ENCODE measurements at places on chromosomes 12 and 14.

DNA sequence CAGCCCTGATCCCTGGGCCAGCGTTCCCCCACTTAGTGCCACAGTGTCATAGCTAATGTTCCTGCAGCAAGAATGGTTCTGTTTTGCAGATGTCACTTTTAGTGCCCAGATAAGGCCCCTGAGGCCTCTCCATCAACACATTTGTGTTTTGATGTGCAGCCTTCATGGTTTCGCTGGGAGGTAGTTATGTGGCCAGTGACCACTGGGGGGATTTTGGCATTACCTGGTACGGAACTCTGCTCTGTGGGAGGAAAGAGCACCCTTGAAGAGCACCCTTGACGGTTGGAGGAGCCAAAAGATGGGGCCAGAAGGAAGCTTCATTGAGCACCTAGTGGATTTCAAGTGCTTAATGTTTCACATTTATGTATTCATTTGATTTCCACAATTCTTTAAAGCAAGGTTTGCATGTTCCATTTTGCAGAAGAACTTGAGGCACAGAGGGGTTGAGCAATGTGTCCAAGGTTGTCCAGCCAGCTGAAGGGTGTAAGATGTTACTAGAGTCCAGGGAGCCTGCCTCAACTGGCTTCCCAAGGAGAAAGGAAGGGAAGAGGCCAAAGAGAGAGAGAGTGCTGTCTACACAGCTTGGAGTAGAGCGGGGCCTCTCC, 13.0 kb downstream of the SERPINA11 start:
- DNase-seq, result no peak

DNA sequence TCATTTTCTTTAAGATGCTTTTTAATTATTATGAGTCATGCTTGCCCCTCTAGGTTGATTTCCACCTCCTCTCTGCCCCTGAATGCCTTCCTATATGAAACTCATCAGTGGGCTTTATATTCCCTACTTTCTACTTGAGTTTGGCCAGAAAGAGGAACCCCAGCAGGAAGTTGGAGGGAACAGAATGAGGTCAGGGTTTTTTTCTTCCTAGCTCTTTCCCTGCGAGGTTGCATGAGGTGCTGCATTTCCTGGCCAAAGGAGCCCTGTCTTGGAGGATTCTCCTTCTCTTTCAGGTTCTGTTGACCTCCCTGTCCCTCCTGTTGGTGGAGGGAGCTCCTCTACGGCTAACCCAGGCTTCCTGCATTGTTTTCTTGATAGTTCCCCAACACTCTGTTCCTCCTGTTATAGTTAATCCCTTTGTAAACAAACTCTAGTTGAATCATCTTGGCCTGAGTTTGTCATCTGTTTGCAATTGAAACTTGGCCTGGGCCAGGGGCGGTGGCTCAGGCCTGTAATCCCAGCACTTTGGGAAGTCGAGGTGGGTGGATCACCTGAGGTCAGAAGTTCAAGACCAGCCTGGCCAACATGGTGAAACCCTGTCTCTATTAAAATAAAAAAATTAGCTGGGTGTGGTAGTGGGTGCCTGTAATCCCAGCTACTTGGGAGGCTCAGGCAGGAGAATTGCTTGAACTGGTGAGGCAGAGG, 15.3 kb upstream of the SPIC start:
- no peak for DNase-seq

DNA sequence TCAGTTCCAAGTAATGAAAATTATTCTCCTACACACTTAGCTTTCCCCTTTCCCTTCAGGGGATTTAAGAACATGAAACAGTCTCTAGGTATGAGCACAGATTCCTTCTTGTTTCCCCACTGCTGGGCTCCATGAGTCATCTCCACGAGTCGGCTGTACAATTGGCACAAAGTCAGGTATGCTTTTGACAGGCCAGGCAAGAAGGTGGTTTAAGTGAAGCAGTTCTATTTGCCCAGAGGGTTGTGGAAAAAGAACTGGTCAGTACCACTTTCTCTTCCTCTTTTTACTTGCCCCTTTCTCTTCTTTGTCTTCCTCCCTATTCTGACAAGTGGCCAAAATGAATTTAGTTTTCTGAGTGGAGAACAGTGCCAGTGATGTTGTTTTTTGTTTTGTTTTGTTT, 16.3 kb downstream of the DYNC1H1 start:
- no peak for DNase-seq

GRCh38 chr14:83255727-83256090, 1722.1 kb upstream of the SEL1L start:
- DNase-seq, result no peak

- DNase-seq, result peak; percentile 10
Observed at GRCh38 chr12:69534389-69534822, 50.9 kb upstream of the CCT2 start.

DNA sequence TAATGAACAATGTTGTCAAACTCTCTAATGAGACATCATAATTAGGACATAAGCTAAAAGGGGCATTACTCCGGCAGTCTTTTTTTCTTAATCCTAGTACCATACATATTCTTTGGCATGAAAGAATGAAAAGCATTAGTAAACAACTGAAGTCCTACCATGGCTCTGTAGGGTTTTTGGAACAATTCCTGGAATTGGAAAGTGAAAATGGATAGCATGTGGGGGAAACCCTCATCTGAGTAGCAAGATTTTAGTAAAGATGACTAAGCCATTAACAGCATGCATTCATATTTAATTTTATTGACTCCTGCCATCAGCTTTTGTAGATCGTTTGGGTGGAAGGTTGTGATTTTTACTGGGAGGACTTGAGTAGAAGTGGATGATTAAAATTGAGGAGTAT, 216.2 kb upstream of the PDZRN4 start:
- DNase-seq, result no peak

DNA sequence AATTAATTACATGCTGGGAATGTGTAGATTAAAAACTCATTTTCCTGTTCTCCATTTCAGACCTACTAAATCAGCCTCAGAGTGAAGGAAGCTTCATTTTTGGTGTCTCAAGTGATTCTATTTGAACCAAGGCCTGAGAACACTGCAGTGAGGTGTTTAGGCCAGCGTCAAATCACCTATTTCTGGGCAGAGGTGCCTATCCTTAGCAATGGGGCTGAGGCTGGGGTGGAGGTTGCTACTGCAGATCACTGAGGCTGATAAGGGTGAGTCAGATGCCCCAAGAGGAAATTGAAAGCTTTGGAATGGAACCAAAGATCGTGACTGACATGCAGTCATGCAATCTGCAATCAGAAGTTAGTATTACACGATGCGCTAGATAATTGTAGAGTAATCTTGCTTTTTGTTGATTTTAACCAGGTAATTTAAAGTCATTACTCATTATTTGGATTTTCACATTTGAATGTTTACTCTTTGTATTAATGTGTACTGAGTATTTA, 4.4 kb downstream of the TXNRD1 start:
- DNase-seq, result no peak

GRCh38 chr14:61372379-61372778, 51.0 kb downstream of the PRKCH start:
- no peak for DNase-seq

GRCh38 chr12:58931518-58931917, 11.2 kb upstream of the LRIG3 start:
- DNase-seq, result no peak

GRCh38 chr14:55245657-55246268, 25.5 kb upstream of the FBXO34 start:
- DNase-seq, result no peak

- no peak for DNase-seq
Observed at GRCh38 chr12:86216591-86216990, 39.6 kb downstream of the MGAT4C start.

DNA sequence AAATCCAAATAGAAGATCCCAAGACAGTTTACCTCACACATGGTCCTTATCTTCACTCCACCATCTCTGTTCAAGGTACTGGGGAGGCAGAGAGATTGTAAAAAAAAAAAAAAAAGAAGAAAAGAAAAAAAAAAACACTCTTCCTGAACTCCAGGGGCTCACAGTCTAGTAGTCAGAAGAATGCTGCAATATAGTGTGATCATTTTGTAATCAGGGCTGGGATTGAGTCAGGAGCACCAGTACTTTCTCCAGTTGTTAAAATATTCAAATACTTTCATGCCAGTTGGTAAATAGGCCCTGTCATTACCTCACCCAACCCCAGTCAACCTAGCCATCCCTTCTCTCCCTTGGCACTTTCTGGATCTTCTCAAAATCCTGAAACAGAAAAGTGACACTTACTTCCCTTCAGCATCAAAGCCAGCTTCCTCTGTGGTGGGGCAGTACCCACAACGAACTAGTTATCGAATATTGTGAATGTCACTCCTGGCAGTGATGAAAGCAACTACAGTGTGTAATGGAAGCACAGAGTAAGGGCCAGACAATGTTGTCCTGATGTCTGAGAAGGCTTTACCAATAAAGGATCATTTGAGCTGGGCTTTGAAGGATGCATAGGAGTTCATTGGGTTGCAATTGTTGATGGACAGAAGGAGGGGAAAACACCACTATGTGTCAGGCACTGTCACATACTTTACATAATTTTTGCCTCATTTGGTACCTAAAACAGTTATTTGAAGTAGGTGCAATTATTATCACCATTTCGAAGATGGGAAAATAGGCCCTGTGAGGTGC, 44.3 kb upstream of the HSPB8 start:
- DNase-seq, result no peak

DNA sequence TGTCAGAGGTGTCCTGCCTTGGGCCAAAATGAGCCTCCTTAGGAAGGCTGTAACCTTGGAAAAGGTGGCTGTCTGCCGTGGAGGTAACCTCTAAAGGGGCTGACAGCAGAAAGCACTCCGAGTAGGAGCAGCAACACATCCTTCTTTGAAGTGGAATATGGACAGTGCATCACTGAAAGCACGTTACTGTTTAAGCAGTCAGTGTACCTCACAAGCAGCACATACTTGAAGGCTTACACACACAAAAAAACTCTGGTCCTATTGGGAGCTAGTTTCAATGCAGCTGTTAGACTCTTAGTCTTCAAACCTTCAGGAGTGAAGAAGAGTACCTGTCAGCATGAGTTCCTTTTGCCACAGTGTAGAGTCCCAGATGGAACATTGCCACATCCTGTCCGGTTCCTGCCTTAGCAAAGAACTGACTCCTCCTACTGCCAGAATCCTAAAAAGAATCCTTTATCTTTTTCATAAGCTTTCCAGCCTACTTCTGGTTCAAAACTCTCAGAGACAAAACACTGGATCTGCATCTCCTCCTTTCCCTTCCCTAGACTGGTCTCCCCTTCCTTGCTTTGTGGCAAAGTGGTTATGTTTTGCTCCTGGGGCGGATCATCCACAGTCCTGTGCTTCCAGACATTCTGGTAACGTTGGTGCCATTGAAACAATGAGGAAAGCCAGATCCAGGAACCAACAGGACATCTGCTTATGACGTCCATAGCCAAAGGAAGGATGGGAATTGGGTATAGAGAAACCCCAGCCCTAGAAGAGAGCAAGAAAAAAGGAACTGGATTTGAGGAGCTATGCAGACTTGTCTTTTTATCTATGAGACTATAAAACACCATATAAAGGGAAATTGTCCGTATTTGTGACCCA, 8.5 kb upstream of the MDM1 start:
- DNase-seq, result no peak

GRCh38 chr14:35196571-35196970, 74.2 kb downstream of the PRORP start:
- DNase-seq, result no peak

- no peak for DNase-seq
Observed at GRCh38 chr14:66137081-66137480, 349.1 kb upstream of the CCDC196 start.

DNA sequence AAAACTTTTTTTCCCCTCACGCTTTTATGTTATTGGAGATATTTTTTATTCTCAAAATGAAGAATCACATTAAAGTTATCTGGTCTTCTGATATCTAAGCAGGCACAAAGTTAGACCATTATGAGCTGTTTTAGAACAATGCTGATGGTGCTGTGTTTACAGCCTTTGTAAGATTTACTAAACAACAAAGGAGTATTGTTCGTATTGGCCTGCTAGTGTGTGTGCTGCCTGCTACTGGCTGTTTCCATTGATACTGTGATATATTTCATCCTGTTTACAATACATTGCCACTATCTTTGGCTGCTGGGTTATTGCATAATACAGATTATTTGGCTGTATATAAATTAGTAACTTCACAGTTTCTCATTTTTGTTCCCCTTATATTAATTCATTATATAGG, 220.8 kb downstream of the ITPR2 start:
- no peak for DNase-seq

GRCh38 chr14:41313196-41313595, 293.5 kb upstream of the LRFN5 start:
- no peak for DNase-seq

GRCh38 chr12:91219511-91219910, 36.9 kb upstream of the DCN start:
- DNase-seq, result no peak

DNA sequence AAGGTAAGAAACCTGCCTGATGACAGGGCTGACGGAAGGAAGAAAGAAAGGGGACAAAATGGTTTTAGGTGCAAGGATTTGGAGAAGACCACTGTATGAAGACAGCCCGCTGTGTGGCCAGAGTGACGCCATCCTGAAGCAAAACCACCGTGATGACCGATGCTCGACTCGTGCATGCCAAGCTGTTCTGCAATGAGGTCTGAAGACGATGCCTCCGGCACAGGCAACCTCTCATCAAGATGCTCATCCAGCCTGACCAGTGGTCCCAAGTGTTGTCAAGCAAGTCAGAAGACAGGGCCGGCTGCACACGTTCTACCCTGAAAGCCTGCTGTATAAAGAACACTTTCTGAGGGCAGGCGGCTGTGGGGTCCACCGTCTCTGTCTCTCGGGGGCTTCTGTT, 34.8 kb downstream of the STX2 start:
- no peak for DNase-seq

DNA sequence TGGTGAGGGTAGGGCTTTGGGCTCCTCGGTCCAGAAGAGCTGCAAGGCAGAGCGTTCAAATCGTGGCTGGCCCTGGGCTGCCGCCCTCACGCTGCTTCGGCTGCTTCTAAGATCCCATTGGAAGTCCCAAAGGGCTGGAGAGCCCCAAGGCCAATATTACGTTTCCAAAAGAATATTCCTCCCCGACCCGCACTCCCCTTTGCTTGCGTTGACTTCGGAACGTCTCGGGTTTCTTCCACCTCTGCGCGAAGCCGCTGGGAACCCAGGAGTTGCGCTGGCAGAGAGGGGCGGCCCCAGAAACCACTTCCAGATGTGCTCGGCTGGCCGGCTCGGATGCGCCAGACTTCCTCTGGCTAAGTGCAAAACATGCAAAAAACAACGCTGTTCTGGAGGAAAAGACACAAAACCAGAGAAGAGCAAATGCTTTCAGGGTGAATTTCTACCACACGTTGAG, at the start of gene GLT8D2:
GLT8D2 (minus strand) TSS at position 285 of the 454 bp plus-strand sequence. CDS start 30,539 bp downstream, outside the sequence.
- peak; percentile 77 for DNase-seq

- DNase-seq, result no peak
Observed at GRCh38 chr14:33612197-33612505, 338.7 kb downstream of the EGLN3 start.

DNA sequence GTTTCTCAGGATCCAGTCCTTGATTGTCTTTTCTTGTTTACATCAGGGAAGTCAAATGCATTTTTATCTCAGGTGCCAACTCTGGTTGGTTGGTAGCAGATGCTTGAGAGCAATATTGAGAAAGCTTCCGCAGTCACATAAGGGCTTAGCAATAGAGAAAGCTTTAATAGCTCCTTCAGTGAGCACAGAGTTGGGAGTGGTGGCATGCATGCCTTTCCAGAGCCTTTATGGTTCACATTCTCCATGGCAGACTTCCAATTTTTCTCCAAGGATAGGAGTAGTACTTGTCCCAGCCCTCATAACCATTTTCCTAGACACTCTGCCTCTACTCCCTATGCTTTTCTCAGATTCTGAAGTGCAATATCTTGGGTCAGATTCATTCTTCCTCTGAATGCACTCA, 280.4 kb downstream of the AEBP2 start:
- DNase-seq, result no peak
